ENCODE measurements at places on chromosomes 4 and X.

- DNase-seq: no peak
These were observed 1047.7 kb downstream of the STIM2 start for GRCh38 chr4:27908356-27908755.

DNA sequence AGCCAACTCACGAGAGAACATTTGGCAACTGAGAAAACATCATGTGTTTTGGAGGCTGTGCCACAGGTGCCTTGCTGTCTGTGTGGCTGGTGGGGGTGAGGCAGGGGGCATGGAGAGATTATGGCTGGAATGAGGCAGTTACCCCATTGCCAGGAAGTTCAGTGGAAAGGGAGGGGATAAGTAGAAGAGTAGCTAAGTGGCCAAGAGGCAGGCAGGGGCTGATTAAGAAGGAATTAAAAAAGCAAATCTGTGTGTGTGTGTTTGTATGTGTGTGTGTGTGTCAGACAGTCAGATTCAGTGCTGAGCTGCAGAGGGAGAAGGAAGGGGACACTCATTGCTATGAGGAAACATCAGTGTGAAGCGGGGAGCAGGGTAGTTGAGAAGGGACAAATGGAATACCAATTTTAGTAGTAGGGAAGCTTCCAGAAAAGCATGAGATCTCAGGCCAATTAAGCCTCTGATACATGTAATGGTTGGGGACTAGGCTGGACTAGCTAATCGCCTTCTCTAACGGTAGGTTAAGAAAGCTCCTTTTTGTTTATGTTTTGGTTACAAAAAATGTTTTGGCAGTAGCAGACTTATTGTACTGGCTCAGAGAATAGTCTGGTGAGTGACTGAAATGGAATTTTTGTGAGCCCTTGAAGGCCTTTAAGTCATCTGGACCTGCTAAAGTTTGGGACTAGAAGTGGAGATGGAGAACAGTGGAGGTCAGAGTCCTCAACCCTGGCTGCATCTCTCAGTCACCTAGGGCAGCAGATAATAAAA is 18.5 kb downstream of the TMEM164 start:
- no peak for DNase-seq

DNA sequence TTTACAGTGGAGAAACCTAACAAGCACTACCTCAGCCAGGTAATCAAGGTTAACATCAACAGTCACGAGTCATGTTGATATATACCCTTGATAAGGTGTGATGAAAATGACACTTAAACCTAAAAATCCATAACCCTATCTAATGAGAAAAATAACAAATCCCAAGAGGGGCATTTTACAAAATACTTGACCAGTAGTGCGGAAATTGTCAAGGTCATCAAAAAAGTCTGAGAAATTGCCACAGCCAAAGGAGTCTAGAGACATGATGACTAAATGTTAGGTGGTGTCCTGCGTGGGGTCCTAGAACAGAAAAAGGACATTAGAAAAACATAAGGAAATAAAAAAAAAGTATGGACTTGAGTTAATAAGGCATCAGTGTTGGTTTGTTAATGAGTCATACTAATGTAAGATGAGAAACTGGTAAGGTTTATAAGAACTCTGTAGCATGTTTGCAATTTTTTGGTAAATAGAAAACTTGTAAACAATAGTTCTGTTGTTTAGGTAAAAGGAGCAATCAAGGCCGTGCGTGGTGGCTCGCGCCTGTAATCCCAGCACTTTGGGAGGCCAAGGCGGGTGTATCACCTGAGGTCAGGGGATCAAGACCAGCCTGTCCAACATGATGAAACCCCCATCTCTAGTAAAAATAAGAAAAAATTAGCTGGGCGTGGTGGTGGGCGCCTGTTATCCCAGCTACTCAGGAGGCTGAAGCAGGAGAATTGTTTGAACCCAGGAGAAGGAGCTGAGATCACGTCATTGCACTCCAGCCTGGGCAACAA is 2.9 kb downstream of the RPL36A start:
- DNase-seq: no peak

DNA sequence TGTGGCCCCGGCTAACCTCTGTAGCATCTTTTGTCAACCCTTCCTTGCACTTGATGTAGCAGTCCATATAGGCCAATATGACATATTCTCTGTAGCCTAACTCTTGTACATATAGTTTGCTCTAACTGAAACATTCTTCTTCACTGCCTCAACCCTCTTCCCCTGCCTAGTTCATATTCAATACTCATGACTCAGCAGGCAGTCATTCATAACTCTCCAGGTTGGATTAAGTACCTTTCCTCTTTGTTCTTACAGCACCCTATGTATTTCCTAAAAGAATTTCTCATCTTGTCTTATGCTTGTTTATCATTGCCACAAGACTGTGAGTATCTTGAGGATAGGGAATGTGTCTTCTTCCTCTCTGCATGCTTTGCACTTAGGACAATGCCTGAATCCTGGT is 76.9 kb downstream of the TMLHE start:
- no peak for DNase-seq

- no peak for DNase-seq
These were observed 391.3 kb upstream of the FAM241A start for GRCh38 chr4:111754003-111754402.

- no peak for DNase-seq
These were observed 281.6 kb downstream of the KLHL13 start for GRCh38 chrX:117835034-117835433.

DNA sequence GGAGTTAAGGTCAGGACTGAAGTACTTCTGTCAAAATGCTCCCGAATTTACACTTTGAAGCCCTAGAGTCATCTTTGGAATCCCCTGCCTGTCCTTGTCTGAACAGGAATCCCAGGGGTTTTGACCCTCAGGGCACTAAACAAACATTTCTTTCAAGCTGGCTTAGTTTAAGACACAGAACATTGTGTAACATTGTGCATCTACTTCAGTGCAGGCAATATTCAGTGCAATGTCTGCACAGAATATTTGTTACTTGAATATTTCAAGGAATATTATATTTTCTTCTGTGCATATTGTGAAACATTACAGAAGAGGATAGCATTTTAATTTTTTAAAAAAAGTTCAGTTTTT is 763.4 kb downstream of the PCDH18 start:
- no peak for DNase-seq

DNA sequence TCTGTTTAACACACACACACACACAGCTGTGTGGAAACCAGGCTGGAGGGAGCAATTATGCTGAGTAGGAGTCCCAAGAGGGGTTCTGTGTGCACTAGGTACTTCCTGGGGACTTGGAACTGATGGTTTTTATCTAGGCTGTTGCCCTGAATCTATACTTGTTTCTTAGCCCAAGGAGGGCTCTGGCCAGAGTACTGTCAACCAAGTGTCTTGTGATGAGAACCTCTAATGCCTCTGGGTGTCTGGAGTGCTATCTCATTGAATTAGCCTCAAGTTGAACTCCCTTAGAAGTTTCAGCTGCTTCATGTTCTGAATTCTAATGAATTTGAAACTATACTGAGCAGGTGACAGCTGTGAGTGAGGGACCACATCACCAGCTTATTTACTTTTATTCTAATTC is 16.6 kb downstream of the ARHGAP24 start:
- DNase-seq: no peak

GRCh38 chr4:86367577-86367976 is 7.7 kb upstream of the MAPK10 start:
- no peak for DNase-seq

DNA sequence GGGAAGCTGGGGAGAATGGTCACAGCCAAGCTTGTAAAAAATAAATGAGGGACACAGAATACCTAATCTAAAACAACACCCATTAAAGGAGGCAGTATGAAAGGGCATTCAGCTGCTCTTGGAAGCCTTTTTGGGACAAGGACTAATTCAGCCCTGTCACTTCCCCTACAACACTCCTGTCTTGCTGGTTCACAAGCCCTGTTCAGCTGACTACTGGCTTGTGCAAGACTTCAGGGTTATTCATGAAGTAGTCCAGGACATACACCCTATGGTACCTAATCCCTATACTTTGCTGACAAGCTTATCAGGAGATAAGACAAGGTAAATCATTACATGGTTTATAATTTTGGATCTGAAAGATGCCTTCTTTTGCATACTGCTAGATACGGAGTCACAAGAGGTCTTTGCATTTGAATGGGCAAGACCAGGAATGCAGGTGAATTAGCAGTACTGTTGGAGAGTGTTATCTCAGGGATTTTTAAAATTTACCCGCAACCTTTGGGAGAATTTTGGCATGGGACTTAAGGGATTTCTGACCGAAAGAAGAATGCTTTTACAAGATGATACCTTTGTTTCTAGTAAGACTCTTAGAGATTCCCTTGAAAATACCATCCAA is 103.2 kb upstream of the LANCL3 start:
- no peak for DNase-seq

DNA sequence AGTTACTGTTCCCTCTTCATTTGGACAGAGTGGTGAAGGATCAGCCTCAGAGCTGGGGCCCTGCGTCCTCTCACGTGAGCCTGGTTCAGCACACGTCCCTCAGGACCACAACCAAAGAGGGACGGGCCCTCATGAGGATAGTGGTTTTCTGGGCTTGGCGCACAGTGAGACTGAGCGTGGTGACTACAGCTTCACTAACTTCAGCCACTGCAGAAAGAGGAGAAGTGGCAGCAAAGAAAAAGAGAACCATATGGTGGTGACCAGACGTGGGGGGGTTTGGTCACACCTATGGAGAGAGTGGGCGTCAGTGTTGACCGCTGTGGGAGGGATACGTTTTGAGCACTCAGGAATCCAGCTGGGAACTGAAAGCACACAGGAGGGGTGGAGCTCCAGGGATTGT is 21.8 kb upstream of the TNIP3 start:
- DNase-seq: no peak

DNA sequence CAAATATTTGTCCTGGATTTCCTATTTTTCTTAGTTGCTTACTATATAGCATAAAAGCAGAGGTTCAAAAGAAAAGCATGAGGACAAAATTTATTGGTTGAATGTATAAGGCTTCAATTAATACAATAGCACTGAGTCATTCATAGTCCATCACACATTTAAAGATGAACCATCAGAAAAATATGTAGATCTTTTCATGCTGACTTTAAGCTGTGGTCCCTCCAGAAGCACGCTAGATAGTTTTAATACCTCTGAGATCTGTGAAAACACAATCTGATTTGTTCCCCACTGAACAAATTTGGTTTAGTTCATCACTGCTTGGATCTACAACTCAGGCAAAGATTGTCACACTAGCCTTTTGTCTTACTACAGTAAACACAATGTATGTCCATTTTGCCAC is 377.2 kb upstream of the ANXA10 start:
- DNase-seq: no peak

DNA sequence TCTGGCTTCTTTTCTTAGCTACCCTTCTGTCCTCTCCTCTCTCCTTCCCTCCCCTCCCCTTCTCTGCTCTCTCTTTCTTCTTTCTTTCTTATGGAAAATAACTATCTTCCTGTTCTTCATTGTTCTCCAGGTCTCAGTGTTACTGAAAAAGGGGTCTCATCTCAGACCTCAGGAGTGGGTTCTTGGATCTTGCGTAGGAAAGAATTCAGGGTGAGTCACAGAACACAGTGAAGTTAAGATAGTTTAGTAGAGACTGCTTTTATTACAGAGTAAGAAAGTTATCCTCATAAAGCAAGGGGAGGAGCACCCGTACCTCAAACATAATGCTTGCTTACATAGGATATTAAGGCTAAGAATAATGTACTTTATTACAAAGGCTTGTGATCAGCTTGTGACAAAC is 31.8 kb upstream of the CWH43 start:
- DNase-seq: no peak

DNA sequence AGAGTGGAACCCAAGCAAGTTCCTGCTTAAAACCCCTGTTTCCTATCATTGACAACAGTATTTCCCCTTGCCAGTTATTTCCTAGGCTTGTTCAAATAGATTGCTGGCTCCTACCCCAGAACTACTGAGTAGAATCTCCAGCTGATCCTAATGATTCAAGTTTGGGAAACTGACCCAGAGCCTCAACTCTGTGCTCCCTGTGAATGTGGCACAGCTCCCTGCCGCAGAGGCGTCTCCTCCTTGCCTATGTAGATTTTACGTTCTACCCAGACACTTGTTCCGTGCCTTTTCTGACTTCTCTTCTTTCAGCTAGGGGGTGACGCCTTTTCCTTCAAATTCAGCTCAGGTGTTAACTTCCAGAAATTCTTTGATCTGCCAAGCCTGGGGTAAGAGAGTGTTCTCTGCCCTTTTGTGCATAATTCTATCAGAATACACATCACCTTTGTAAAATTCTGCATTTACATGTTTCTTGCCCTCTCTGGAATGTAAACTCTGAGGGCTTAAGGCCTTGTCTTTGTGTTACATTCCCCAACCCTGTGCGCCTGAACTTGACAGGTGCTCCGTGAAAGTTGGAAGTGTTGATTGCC is 4.4 kb downstream of the LSM6 start:
- no peak for DNase-seq

- no peak for DNase-seq
These were observed 11.6 kb downstream of the DLG3 start for GRCh38 chrX:70456256-70456655.

- DNase-seq: no peak
These were observed 88.6 kb downstream of the HPRT1 start for GRCh38 chrX:134548257-134549201.

GRCh38 chr4:11596989-11597388 is 168.3 kb upstream of the HS3ST1 start:
- DNase-seq: no peak

DNA sequence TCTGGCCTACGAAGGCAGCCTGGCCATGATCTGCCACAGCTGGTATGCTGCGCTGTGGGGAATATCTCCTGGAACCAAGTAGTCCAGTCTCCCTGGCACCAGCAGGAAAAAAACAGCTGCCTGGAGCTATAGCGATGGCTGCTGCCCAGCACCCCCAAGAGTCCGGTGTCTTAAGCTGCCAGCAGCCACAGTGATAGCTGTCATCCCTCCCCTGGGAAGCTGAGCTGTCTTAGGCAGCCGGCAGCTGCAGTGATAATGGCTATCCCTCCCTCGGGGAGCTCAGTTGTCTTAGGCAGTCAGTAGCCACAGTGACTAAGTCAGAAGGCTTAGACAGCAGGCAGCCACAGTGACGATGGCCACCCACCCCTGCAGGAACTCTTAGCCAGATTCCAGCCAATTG is 205.1 kb downstream of the STPG2 start:
- no peak for DNase-seq

DNA sequence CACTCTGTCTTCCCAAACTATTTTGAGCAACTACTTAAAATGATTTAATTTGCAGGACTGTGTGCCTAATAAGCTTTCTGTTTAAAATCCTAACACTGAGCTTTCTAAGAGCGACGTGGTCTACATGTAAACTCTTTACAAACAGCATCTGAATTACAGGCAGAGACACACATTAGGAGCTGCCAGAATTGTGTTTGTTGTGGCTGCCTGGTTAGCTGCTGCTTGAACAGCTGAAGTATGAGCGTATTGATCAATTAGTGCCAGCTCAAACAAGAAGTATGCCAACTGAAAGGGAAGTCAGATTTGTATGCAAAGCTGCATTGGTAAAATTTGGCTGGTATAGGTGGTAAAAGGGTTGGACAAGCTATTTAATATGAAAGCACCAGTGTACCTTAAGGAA is 384.4 kb downstream of the PCDH7 start:
- no peak for DNase-seq

GRCh38 chr4:33013282-33013681 is 2293.1 kb downstream of the PCDH7 start:
- DNase-seq: no peak

GRCh38 chr4:185304944-185305690 is 90.6 kb downstream of the LRP2BP start:
- DNase-seq: peak; percentile 55

Measured in natural killer cell (primary cell).